ENCODE measurements at places on chromosomes 5 and 9.

GRCh38 chr5:148586796-148587195 lies 67.5 kb downstream of the HTR4 start:
- DNase-seq = no peak

GRCh38 chr5:3201941-3202340 lies 393.7 kb upstream of the IRX1 start:
- no peak for DNase-seq

GRCh38 chr9:81562231-81563019 lies 126.9 kb downstream of the TLE1 start:
- no peak for DNase-seq

DNA sequence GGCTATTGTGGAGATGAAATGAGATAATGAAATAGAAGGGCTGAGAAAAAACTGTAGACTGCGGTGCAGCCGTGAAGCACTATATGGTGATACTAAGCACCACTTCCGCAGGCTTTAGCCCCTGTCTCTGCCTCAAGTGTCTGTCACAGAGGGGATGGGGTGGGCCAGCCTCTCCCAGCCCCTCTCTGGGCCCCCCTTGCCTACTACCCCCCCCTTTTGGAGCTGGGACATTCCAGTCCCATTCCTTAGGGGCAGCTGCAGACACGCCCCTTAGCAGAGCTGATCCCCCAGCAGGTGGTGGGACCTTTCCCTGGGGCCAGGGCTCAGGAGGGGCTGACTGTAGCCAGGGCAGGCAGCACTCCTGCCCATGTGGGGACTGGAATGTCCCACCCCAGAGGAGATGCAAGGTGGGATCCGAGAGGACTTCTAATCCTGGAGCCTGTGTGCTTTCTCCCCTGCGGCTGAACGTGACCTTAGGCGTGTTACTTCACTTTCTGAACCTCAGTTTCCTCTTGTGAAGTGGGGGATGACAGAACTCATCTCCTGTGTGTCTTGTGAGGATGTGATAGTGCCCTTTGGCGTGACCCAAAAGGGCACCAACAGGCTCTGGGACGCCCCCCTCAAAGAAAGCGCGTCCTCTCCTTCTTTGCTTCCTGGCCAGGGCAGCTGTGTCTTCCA lies 1.9 kb downstream of the N4BP3 start:
- no peak for DNase-seq

GRCh38 chr9:34988218-34989002 lies 1.1 kb upstream of the DNAJB5 start:
- no peak for DNase-seq
